Endothelial cell (in vitro differentiated cells): ENCODE measurements at places on chromosomes 2 and 18.

GRCh38 chr2:96243843-96244242, 22.0 kb downstream of the TMEM127 start:
- DNase-seq = no peak

DNA sequence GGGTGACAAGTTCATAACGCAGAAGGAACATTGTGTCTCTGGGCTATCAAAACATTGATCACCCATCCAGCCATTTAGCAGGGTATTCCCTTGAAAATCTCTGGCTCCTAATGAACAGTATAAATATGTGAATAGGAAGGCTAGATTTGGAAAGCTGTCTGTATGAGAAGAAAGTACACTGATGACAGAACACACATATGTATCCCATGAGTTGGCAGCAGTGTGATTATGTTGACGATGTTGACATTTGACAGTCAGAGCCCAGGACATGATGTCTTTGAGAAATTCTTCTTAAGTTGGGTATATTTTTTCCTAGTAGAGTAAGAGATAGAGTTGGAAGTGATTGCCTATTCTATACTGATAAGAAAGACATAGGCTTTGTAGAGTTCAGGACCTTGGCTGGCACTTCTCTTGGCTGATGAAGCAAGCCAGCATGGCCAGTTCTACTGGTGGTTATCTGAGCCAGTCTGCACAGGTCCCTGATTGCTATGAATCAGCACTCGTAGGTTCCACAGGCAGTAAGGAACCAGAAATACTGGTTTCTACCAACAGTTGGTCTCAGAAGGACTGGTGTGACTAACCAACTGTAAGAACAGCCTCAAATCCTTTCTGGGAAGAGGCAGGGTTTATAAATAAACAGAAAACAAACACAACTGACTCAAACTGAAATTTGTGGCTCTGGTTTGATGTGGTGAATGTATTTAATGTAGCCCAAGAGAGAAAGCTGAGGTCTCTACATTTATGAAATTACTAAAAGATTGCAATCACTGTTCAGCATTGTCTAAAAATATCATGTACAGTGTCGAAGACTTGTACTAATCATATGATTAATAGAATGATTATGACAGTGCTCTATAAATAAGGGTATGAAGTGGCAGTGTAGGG, 43.9 kb upstream of the RAPH1 start:
- DNase-seq = no peak

GRCh38 chr18:67301592-67301991, 214.9 kb downstream of the DSEL start:
- DNase-seq = no peak

GRCh38 chr18:9810299-9810698, 75.5 kb upstream of the TXNDC2 start:
- no peak for DNase-seq

- DNase-seq = no peak
Measured at GRCh38 chr2:55309446-55309845, 40.4 kb upstream of the MTIF2 start.

DNA sequence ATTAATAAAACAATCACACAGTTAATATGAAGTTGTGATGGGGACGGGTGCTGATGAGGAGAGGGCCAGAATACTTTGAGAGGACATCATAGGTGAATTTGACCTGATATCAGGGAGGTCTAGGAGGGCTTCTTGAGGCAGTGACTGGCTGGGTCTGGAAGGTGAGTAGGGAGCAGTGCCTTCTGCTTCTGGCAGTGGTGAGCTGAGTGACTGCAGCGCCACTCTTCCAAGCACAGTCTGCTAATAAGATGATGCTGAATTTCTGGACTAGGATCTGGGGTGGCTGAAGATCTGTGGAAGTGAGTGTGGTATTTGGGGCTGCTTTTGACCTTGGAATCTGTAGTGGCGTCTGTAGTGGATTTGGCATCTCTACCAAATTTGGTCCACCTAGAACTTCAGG, 5.5 kb downstream of the DGKD start:
- DNase-seq = no peak

- DNase-seq = no peak
Measured at GRCh38 chr2:88016960-88017779, 823 bp upstream of the RNU2-63P start.

- DNase-seq = no peak
Measured at GRCh38 chr2:149451417-149452165, 121.2 kb downstream of the LYPD6 start.
